ENCODE measurements at places on chromosomes 12 and 14.

DNA sequence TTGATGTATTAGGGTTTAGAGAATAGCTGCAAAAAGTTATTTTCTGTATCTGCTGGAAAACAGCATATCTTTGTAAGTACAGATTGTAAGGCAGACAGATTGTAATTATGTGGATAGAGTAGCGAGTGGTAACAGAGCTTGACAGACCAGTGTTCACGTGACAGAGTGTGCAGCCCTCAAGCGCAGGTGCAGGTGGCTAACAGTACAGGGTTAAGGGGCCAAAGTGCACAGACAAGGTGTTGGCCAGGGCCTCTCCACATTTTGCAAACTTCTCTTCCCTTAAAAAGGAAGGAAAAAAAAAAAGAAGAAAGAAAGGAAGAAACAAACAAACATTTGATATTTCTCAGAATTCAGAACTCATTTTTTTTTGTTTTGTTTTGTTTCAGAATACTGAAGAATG is 25.2 kb upstream of the KLHL42 start:
- DNase-seq, result no peak

DNA sequence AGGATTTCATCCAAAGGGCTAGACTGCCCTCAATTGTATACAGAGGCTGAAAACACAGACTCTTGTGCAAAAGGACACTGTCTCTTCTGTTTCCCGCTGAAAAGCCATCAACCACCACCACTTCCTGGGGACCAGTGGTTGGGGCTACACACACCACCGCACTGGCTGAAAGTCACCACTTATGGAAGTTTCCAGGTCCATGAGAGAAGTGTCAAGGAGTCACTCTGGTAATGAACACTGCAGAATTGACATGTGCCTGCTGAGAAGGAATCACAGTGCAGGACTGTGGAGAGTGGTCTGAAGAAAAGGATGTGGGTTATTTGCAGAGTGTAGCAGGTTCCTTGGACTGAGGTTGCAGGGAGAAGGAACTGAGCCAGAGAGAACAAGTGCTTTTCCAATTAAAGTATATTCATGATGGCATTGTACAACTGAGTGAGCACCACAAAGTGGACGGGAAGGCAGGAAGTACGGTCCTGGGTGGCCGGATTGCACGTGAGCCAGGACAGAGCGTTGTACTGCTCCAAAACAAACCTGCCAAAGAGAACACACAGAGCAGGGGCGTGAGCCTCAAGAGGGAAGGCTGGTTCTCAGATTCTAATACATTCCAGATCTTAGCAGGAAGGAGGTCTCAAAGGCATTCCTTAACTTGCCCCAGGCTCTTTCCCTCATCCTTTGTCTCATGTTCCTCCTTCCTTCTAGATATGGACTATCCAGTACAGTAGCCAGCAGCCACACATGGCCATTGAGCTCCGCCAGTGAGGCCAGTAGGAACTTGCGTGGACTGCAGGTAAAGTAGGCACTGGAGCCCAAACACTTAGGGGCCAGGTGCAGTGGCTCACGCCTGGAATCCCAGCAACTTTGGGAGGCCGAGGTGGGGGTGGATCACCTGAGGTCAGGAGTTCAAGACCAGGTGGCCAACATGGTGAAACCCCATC is 316.4 kb downstream of the MED13L start:
- DNase-seq, result no peak

GRCh38 chr14:41360126-41360525 is 246.6 kb upstream of the LRFN5 start:
- no peak for DNase-seq

DNA sequence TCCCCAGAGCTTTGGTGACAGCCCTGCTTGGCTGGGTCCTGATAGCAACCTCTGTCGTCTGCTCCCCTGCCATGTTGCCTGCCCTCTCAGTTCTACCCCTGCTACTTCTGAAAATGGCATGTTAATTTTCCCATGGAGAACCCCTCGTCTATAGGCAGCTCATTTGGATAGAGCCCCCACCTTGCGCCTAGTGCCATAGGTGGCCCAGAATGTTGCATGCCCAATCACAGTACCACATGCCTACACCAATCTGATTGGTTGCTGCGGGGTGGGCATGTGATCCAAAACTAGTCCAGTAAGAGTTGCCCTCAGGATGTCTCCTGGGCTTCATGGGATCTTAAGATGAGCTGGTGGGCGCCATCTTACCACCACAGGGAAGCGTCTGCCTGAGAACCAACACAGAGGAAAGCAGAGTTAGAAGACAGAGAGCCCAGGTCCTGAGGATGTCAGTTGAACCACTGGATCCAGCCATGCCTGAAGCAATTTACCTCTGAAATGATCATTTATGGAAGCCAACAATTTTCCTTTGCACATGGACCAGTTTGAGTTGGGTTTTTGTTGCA is 85.7 kb downstream of the PAPOLA start:
- DNase-seq, result no peak

GRCh38 chr12:13976880-13977279 is 4.5 kb downstream of the GRIN2B start:
- no peak for DNase-seq

- DNase-seq, result no peak
Measured at GRCh38 chr14:24741871-24742270, 107.9 kb upstream of the GZMB start.

DNA sequence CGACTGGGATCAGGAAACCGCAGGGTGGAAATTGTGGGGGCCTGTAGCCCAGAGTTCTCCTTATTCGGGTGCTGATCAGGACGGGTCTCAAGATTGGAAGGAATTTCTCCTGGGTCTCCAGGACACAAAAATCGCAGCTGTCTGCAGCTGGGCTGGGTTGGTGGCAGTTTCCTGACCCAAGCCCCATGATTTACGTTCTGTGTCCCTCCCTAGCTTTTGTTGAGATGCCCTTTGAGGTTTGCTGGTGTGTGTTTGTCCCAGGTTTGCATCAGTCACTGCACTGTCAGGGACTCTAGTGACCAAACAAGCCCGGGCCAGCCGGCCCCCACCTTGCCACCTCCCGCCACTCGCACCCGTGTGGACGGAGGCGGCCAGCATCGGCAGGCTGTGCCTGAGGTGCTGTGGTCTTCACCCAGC is 89.5 kb downstream of the FBXL14 start:
- no peak for DNase-seq

- DNase-seq, result no peak
Measured at GRCh38 chr12:10111451-10111850, 12.7 kb upstream of the CLEC1A start.

GRCh38 chr12:5794156-5794555 is 150.9 kb downstream of the ANO2 start:
- DNase-seq, result no peak

- peak; percentile 54 for DNase-seq
Measured at GRCh38 chr14:101442451-101442850, 118.8 kb upstream of the DIO3 start.

- DNase-seq, result no peak
Measured at GRCh38 chr14:103695296-103696069, 19.8 kb downstream of the XRCC3 start.

DNA sequence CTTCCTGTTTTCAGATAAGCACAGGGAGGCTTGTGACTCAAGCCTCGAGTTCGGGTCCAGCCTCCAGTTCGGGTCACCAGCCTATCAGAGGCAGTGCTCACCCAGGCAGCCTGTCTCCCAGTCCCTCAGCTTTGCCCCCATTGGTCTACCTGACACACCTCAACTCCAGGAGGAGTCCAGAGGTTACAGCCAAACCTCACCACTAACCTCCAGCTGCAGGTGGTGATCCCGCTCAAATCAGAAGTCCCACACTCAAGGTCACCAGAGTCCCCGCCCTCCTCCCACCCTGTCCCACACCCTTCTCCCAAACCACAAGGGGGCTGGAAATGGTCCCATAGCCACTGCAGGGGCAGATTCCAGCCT is 42.1 kb downstream of the KDM2B start:
- no peak for DNase-seq

GRCh38 chr14:103141117-103141796 is 18.0 kb downstream of the TNFAIP2 start:
- DNase-seq, result no peak

- DNase-seq, result no peak
Measured at GRCh38 chr14:40003773-40004172, 571.5 kb upstream of the FBXO33 start.

DNA sequence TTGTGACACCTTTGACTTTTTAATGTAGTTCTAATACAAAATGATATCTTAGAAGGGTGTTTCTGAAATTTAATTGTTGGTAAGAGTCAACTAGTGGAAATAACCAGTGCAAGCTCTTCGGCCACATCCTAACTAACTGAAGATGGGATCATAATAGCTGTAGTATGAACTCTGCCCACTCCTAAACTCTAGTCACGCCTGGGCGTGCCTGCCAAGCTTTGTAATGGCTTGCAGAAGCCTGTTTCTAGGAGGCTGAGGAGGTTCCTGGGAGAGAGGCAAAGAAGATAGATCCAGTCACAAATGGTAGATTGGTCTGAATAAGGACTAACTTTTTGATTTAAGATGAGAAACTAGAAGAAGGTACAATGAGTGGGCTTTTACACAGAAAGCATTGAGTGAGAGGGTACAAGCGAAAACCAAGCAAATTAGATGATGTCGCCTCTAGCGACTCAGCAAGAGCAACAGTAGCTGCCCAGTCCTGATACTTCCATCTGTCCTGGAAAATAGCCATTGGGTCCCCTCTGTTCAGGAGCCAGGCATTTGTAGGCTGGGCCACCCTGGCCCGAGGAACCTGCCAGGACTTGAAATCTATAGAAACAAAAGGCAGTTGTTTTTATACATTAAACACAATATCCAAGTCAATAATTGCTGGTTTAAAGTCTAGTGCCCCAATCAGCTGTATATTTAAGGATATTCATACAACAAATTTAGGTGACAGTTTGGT is 148.8 kb downstream of the SLC38A4 start:
- no peak for DNase-seq

GRCh38 chr12:7498809-7499208 is 4.8 kb downstream of the CD163 start:
- no peak for DNase-seq

DNA sequence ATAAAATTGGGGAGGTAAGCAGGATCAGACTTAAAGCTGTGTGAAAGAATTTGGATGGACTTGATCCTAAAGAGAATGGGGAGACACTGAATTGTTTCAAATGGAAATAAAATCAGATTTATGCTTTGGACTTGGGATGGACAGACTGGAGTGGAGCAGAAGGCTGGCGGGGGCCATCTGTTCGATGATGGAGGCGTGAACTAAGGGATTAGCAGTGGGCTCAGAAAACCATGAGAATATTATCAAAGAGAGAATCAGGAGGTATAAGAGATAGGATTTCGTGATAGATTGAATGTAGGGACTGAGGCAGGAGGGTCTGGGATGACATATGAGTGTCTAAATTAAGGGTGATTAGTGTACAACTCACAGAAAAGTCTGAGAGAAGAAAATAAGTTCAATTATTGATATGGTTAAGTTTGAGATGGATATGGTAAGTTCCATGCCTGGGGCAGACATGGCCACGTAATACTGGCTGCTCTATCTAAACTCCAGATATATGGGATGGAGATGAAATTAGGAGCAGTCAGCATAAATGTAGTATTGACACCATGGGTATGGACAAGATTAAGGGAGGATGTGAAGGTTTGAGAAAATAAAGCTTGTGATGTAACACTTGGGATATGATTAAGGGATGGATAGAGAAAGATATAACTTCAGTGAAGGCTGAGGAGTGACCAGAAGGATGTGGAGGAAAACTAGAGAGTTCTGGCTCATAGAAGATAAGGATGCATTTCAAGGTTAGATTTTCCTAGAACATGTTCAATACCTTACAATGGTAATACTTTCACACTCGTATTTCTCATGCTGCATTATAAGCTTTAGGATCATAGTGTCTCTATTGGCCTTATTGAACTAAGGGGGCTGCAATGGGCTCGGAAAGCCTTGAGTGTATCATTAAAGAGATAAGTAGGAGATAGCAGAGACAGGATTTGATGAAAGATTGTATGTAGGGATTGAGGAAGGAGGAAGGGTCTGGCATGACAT is 1.0 kb upstream of the TSSK4 start:
- DNase-seq, result no peak

DNA sequence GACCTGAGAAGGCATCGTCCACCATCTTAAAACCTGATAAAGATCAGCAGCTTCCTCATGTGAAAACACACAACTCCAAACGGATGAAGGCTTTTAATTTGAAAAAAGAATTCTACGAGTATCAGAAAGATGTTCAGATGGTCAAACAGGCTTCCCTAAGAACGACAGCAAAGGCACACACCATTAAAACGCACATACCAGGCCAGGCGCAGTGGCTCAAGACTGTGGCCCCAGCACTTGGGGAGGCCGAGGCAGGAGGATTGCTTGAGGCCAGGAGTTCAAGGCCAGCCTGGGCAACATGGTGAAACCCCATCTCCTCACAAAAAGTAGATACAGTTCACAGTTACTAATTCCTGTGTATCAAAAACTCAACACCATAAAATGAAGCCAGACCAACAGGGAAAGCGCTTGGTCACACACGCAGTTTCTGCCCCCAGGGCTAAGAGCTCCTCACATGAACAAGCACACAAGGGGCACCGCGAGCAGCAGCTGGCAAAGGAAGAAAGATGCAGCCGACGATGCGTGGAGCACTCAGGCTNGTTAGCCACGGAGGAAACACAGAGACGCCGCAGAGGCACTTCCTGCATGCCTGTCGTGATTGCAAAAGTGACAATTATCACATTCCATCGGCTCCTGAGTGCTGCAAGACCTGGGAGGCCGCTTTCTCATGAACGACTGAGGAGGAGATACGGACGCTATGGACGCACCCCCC is 78.0 kb downstream of the NOC4L start:
- no peak for DNase-seq

DNA sequence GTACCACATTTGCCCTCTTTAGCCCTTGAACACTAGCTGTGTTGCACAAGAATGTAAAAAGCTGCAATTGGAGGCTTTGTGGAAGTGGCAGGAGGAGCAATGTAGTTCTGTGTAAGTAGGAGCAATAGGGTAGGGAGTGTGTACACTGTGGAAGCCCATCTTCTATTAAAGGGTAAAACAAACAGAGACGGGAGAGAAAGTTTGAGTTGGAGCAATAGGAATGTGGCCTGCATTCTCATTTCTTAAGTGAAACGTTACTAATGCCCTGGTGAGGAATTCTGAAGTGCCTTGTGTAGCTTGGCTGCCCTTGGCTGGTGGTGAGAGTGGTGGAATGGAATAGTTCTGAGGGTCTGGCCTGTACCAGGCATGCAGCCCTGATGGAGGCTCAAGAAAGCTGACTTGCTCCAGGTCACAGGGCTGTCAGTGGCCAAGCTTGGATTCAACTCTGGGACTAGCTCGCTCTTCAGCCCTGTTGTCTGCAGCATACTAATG is 38.8 kb upstream of the ATP23 start:
- no peak for DNase-seq

- no peak for DNase-seq
Measured at GRCh38 chr14:105249182-105250007, 1.1 kb downstream of the BTBD6 start.

GRCh38 chr14:103801459-103801858 is 45.9 kb downstream of the PPP1R13B start:
- DNase-seq, result no peak

- DNase-seq, result no peak
Measured at GRCh38 chr14:105411017-105411941, 8.3 kb upstream of the MTA1 start.

All from activated gamma-delta T cell treated with anti-CD3 and anti-CD28 coated beads, Interleukin-2, amount 50 U/mL, for 16 hours (primary cell).